Fibroblast of lung (primary cell): ENCODE measurements at places on chromosomes 3 and 15. TPM values are rescaled to one million over a fixed set of nuclear protein-coding genes. Genes with fewer than 3 reads are reported as not detected.

DNA sequence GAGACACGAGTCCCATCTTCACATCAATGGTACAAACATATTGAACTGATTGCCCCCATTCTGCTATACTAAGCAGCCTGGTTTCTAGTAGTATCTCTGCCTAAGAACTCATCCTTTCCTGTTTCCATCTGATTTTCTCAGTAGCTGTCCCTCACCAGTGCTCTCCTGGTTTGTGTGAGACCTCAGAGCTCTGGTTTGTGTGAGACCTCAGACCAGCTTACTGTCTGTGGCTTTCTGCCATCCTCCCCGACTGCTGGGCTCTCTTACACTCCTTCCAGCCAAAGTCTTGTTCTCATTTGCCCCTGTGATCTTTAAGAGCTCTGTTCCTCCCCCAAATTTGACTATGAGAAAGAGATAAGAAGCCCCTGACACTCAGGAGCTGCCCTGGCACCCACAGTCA is 41.1 kb upstream of the NEDD4 start:
- DNase-seq, result no peak

DNA sequence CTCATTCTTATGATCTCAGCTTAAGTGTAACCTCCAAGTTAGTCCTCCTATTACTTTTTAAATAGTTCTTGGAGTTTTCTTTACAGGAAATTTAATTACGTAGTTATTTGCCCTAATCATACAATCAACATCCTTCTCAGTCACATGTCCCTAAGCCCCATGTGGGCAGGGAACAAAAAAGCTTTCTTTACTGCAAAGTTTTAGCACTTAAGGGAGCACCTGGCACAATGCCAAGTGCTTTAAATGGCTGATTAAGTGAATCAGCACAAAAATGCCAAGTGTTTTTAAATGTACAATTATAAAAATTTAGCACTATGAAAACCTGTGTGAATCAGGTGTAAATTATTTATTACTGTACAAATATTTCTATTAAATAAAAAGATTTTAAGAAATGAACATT is 445.3 kb downstream of the C3orf38 start:
- DNase-seq, result peak; percentile 11

DNA sequence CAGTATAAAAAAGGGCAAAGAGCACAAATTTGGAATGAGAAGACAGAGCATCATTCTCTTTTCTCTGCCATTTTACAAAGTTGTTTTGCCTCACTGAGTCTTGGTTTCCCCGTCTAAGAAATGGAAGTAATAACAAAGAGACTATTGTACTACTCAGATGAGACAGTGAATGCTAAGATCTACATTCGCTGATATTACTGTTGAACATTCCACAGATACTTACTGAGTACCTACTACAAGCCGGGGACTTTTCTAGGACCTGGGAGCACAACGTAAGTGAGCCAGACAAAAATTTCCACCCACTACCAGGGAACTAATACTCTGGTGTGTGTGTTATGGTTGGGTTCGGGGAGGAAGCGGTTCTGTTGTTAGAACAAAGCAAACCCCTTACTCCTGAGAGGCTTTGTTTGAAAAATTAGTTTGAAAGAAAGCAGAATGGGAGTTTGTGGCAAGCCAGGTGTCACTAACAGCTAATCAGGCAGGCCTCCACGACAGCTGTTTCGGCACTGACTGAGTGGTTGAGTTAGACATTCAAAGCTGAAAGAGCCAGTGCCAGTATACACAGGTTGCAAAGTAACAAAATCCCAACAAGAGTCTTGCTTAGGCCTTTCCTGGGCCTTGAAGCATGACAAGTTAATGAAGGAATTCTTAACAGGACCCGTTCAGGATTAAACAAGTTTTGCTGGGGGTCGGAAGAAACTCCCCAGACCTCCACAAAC is 458.3 kb downstream of the EDEM1 start:
- no peak for DNase-seq

DNA sequence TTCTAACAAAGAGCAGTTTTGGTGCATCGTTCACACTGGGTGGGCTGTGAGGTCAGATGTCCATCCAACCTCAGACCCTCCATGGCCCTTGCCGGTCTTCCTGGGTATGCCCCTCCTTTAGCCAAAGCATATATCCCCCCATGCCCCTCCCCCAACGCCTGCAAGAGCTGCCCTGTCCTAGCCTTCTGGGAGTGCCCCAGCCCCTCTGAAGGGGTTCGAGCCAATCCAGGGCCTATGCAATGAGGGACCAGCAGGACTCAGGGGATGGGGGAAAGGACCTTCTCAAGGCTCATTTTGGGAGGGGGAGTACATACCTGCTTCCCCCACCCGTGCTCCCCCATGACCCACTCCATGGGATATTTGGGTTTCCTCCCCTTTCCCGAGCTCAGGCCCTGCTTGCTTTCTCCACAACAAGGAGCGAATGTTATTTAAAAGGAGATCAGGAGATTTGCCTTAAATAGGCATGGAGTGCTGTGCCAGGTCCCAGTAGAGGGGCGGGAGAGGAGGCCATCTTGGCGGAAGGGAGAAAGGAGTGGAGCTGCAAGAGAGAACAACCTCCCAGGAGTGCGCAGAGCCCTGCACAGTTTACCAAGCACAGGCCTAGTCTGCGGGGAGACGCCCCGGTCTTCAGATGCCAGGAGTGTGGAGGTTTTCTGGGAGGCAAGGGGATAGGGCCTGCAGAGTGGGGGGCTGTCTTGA is 18.2 kb downstream of the PIF1 start:
- DNase-seq, result no peak

GRCh38 chr15:70559265-70560239 is 203.8 kb downstream of the UACA start:
- DNase-seq, result peak; percentile 35

P3H2 gene
- 21.6 and 24.2 TPM in 2 replicates for polyA plus RNA-seq

ISL2 gene
- polyA plus RNA-seq, result 0.02 and 0.03 TPM in 2 replicates

HIGD2B gene
- not detected in 2 replicates for polyA plus RNA-seq

DNA sequence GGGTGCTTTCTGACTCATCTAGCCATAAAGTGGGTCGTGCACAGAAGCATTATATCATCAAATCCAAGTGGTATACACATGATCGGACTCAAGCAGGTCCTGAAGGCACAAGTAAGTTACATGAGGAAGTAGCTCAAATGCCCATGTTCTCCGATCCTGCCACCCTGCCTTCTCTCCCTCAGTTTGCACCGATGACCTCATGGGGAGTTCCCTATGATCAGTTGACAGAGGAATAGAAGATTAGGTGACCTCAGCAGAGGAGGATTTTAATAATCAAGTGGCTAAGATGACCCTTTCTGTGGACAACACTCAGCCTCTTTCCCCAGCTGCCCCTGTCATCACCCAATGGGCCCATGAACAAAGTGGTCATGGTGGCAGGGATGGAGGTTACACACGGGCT is 149.5 kb downstream of the TBC1D5 start:
- DNase-seq, result no peak

DNA sequence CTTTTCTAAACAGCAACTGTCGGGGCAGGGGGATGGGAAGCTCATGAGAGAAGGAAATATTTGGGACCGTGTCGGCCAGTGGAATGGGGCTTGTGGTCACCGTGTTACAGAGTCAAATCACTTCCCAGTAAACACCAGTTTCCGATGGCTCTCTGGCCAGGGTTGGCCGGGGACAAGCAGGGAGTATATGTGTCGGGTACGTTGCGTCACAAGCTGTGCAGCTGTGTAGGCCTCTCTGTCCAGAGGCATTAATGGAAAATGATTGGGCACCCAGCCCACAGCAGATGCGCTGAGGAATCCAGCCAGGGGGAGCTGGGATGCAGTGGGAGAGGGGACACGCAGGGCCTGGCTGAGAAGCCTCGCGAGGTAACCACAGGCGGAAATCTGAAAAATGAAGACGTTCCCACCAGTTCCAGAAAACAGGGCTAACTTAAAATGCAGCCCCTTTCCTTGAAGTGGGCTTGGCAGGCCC is 15.8 kb upstream of the ALDH1A3 start:
- peak; percentile 90 for DNase-seq

CCR5 gene
- 0.15 TPM in 1 of 2 replicates, not detected in the other for polyA plus RNA-seq

DNA sequence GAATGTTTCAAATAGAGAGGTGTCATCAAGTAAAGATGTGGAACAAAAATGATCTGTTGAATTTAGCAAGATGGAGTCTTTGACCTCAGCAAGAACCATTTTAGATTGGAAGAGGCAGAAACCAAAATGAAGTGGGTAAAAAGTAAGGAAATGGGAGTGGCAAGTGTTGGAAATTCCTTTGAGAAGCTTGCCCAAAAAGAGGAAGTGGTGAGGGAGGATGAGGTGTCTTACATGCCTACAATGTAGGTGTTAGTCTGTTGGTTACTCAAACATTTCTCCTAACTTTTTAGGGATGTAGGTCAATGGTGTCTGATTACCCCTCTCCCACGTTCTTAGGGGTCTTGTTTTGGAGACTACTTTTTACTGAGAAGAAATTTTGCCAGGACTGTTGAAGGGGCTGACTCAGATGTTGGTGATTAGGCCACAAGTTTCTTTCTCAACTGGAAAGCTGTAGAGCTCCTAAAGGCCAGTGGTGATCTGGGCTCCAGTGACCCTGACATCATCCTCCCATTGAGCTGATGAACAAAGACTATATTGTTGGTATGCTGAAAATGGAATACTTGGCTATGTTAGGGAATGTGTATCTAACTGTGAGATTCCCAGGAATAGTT is 5.1 kb downstream of the PPP2R3A start:
- DNase-seq, result no peak

GRCh38 chr15:89307046-89307587 is 27.5 kb downstream of the POLG start:
- DNase-seq, result peak; percentile 23

DNA sequence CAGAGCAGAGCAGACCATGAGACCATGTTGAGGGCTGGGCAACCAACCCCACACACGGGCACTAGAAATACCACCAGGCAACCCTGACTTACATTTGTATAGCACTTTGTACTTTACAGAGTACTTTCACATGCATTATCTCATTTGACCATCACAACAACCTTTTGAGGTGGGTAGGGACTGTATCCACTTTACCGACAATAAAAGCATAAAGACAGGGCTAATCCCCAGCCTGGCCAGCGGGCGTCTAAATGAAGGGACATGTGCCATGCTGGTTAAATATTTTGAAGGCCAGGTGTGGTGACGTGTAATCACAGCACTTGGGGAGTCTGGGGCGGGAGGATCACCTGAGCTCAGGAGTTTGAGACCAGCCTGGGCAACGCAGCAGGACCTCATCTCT is 23.6 kb downstream of the RASGRP1 start:
- DNase-seq, result no peak

GHSR gene
- not detected in 2 replicates for polyA plus RNA-seq

DNA sequence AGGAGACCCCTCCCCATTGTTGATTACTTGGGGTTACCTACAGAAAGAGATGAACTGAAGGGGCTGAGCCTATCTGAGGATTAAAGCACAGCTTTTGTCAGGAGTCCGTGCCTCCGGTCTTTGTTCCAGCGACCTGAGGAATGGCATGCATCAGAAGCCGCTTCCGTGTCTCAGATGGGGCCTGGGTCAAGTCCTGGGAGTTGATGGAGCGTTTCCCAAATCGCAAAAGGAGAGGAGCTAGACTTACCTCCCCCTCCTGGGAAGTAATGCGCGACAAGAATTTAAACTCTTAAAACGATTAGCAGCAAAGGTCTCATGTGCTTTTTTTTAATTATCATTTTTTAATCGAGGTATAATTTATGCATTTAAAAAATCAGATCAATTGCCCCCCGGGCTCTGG is 983 bp upstream of the ALDH1A3 start:
- no peak for DNase-seq

DNA sequence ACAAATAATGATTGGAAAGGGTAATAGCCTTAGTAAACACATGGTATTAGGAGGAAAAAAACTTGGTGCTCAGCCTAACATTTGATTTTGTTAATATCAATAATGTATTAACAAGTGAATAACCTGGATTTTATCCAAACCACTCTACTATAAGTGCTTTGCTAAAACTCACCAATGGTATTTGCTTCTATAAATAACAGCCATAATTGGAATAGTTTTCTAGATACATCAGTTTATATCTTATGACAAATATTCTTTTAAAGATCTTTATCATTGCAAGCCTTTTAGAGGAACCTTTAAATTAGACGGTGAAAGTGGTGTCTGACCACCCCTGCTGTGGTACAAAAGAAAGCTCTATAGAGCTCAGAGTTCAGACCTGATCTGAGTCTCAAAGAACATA is 123.9 kb downstream of the SHOX2 start:
- DNase-seq, result no peak

CCDC71 gene
- 13.0 and 16.1 TPM in 2 replicates for polyA plus RNA-seq

DNA sequence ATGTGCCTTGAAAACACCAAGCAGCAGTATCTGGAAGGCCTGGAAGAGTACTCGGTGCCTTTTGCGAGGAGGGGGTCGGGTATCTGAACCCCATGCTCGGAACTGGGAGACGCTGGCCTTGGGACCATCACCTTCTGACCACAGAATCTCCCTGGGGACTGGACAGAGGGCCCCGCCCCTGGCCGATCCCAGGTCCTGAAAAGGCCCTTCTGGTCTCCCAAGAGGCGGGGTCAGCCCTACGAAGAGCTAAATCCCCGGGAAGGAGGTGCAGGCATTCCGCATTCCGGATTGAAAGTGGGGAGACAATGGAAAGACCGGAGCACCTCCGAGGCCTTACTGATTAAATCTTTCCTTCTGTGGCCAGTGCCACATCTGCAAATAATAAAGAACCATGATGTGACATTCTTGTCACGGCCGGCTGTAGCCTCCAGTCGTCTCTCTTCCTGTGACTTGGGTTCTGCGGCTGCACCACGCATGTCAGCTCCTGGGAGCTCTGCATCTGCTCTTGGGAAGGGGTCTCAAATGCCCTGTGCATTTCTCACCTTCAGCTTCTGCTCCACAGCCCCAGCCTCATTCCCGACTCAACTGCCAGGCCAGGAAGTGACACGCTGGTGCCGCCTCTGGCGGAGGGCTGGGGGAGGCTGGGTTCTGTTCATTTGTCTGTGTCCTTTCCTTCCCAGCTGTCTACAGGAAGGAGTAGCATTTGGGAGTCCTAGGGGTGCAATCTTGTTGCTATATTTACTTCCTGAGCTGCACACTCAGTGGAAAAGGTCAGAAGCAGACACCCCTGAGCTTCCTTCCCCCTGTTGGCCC is 173.5 kb downstream of the KLF13 start:
- no peak for DNase-seq

DNA sequence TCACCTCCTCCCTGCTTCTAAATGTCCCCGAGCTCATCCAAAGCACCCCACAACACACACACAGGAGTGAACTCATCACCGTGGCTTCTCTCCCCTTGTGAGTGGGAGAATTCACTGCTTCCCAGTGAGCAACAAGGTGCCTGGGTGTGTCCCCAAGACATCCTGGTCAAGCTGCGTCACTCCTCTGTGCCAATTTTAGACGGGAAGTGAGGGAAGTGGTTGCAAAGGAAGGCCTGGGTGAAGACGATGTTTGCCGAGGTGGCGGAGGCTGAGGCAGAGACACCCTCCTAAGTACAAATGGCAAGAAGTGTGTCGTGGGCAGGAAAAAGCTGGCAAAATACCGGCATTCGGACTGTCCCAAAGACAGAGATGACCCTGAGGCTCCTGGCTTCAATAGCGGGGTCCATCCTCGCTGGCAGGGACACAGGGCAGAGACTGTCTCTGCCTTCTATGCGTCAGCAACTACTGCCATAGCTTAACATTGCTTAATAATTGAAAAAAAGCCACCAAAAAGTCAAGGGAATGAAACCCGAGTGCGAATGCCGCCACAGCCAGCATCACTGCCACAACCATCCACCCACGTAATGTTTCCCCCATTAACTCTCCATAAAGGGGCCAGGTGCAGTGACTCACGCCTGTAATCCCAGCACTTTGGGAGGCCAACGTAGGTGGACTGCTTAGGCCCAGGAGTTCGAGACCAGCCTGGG is 72.8 kb downstream of the VGLL4 start:
- DNase-seq, result no peak
